Activated CD4-positive, alpha-beta T cell treated with anti-CD3 and anti-CD28 coated beads, Interleukin-2, amount 50 U/mL, for 1 hour (primary cell): ENCODE measurements at places on chromosomes 7 and 10.

DNA sequence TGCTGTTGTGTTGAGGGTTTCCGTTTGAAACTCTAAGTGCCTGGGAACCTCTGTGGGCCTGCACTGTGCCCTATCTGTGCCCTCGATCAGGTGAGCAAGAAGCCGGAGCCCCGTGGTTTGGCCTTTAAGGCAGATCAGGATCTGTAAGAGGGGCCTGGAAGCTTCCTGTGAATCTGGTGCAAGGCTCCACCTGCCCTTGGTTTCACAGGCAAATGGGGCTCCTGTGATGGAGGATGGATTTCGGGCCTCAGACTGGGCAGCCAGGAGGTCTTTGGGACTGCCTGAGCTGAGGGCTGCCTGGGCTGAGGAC is 21.6 kb downstream of the SCART1 start:
- DNase-seq, result peak; percentile 37

DNA sequence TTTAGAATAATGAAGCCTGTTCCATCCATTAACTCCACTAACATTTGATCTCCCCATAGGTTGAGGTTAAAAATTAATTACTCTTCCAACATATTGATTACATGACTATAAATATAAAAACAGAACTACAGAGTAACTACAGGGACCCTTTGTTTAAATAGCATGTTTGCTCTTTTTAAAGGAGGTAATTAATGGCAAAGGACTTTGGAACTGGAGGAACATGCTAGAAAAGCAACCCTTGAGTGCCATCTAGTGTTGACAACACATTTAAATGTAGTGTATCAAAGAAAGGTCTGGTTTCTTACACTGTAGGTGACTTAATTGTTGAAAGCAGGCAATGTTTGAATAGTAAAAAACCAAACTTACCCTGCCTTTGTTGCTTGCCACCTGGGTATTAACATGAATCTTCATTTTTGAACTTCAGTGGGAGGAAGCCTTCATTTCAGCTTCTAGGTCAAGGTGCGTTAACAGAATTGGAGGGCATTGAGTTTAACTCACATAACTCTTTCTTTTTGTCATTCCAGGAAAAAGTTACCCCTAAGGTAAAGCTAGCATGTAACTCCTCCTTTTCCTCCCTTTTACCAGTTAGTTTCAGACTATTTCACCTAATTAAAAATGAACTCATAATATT is 52.6 kb upstream of the CAPZA2 start:
- no peak for DNase-seq

DNA sequence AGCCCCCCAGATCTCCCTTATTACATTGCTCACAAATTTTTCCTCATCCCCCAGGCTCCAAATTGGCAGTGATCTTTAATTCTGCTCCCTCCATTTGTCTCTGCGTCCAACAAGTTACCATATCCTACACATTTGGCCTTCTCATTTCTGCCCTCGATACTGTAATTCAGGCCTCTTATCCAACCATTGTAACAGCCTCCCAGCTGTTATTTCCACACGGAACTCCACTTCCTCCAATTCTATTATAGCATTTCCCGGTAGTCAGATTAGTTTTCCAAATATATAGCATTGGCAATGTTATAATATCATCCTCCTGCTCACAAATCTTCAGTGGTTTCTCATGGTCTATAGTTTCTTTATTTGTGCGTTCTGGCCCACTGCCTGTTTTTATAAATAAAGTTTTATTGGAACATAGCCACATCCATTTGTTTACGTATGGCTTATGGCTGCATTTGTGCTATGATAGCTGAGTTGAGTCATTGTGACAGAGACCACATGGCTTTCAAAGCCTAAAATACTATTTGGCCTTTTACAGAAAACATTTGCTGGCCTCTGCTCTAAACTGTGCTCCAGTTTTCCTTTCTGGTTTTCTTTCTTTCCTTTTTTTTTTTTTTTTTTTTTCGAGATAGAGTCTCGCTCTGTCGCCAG is 126.5 kb upstream of the ZNF438 start:
- no peak for DNase-seq

DNA sequence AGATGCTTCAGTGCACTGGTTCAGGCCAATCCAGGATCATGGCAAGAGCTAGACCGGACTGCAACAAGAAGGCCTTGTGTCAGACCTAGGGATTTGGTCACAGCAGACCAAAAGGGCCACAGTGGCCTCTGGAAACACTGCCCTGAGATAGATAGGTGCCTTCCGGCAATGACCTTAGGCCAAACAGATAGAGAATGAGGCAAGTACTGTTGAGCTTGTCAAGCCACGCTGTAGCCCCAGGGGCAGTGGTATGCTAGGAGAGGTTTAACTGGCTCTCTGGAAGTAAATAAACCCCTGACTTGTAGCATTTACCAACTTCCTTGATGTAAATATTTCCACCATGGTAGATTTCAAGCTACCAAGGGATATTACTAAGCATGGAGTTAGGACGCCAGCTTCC is 197.5 kb downstream of the GRID1 start:
- DNase-seq, result no peak

- no peak for DNase-seq
These were observed 9.3 kb upstream of the ZNF438 start for GRCh38 chr10:31041011-31041410.

DNA sequence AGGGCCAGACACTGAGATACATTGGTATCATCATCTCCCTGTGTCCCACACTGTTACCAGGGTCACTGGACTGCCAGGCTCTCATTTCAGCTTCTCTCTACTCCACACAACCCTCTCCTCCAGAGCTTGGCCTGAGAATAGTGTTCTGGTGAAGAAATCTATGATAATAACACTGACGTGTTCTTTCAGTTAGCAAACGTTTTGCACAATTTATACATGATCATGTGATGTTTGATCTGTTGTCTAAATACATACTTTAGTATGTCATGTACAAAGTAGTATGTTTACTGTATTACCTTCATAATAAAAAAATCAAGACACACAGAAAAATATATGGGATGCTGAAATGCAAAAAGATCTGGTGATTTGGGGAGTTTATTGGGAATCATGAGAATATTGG is 5.0 kb downstream of the SLC16A9 start:
- DNase-seq, result no peak

DNA sequence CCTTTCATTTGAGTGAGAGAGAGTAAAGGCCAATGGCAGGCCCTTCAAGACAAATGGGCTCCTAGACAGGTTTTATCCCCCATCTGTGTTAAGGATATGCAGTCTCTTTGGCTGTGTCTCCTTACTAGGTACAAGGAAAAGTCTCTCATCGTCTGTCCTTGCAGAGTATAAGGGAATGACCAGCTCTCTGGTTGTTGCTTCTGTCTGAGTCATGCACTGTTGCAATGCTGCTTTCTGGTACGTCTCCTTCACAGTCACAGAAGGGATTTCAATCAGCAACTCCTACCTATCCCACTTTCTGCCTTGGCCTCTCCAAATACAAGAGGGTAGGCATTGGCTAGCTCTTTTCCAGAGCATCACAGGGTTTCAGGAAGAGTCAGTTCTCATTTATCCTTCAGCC is 48.1 kb downstream of the CTTNBP2 start:
- DNase-seq, result no peak

DNA sequence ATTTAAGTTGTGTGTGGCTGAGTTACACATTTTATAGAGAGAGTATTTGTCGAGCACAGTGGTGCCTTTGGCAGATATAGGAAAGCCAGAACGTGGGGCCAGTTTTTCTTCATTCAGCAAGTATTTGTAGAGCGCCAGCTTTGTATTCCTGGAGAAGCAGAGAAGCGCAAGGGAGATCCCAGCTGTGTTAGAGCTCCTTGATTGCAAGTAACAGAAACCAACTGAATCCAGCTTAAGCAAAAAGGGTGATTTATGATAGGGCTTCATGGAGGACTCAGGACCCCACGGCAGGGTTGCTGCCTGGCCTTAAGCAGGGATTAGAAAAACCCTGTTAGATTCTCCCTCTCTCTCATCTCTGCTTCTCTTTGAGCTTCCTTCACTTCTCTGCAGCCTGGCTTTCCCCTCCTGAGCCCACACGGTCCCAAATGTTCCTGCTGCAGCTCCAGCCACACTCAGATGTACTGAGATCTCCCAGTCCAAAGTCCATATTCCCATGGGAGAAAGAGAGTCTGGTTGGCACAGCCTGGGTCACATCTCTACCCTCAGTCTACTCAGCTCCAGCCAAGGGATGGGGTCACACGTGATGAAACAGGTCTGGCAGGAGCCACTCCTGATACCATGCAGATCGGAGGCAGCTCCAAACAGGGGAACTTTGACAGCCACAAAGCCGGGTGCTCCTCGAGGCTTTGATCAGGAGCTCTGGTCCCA is 16.7 kb downstream of the UBTD1 start:
- DNase-seq, result no peak
